ENCODE measurements at places on chromosomes 11 and 22.

- no peak overlapping the region for H3K4me3 ChIP-seq
- H3K27ac ChIP-seq, result no peak overlapping the region
- no peaks in the 10 kb centered on the region for H3K27me3 ChIP-seq
- no peaks in the 10 kb centered on the region for H3K36me3 ChIP-seq
These were observed 27.4 kb upstream of the GRIA4 start for GRCh38 chr11:105582497-105582896.

DNA sequence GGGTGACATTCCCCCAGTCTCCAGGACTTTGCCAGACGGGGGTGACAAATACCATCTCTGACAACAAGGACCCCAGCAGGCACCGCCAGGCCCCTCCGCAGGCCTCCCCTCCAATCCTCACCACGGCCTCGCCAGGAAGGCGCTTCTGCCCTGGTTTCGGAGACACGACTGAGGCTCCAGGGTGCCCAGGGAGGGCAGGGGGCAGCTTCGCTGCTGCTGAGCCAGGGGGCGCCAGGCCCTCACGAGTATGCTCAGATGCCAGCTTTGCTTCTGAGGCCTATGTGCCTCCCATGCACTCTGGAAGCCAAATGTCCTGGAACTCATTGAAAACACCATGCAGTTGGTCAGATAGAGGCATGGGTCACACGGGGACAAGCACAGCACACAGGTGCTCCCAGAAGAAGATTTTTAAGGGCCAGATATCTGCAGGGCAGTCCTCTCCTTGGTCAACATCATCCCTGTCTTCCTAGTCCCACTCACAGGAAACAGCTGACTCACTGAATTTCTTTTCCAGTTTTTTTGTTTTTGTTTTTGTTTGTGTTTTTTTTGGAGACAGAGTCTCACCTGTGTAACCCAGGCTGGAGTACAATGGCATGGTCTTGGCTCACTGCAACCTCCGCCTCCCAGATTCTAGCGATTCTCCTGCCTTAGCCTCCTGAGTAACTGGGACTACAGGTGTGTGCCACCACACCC is 19.9 kb downstream of the BID start:
- DNase-seq, result no peak
- H3K27me3 ChIP-seq, result no peaks in the 10 kb centered on the region
- no peak overlapping the region for H3K4me3 ChIP-seq
- no peaks in the 10 kb centered on the region for H3K4me1 ChIP-seq
- H3K27ac ChIP-seq, result no peak overlapping the region

DNA sequence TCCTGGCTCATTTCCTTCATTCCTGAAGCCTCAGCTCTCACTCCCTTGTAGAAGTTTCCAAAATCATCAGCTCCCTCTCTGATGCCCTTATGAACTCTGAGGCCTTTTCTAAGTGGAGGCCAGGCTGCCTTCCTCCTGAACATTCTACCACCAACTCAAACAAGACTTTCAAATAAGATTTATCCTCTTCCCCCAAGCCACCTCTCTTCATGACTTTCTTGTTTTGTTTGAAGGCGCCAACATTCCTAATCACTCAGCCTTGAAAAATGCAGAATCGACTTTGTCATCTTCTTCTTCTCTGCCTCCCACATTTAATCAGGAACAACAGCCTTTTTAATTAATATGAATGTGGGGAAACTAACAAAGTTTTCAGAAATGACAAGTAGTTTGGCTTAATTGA is 927.9 kb downstream of the OPCML start:
- no peaks in the 10 kb centered on the region for H3K27me3 ChIP-seq
- no peaks in the 10 kb centered on the region for H3K36me3 ChIP-seq
- H3K4me1 ChIP-seq, result peaks cover 4% of the 10 kb centered on the region
- DNase-seq, result no peak
- no peak overlapping the region for H3K27ac ChIP-seq

GRCh38 chr11:33529461-33529860 is 171.2 kb downstream of the C11orf91 start:
- peaks cover 7% of the 10 kb centered on the region for H3K4me1 ChIP-seq
- no peaks in the 10 kb centered on the region for H3K27me3 ChIP-seq
- no peaks in the 10 kb centered on the region for H3K36me3 ChIP-seq
- H3K27ac ChIP-seq, result no peak overlapping the region
- DNase-seq, result no peak

- H3K4me1 ChIP-seq, result no peaks in the 10 kb centered on the region
- no peak overlapping the region for H3K27ac ChIP-seq
- no peak overlapping the region for H3K4me3 ChIP-seq
- H3K36me3 ChIP-seq, result peaks cover 12% of the 10 kb centered on the region
These were observed 27.9 kb upstream of the KRTAP5-7 start for GRCh38 chr11:71499125-71499524.

- H3K27ac ChIP-seq, result no peak overlapping the region
- H3K4me1 ChIP-seq, result no peaks in the 10 kb centered on the region
These were observed 48.7 kb downstream of the SMIM38 start for GRCh38 chr11:69204246-69204940.

DNA sequence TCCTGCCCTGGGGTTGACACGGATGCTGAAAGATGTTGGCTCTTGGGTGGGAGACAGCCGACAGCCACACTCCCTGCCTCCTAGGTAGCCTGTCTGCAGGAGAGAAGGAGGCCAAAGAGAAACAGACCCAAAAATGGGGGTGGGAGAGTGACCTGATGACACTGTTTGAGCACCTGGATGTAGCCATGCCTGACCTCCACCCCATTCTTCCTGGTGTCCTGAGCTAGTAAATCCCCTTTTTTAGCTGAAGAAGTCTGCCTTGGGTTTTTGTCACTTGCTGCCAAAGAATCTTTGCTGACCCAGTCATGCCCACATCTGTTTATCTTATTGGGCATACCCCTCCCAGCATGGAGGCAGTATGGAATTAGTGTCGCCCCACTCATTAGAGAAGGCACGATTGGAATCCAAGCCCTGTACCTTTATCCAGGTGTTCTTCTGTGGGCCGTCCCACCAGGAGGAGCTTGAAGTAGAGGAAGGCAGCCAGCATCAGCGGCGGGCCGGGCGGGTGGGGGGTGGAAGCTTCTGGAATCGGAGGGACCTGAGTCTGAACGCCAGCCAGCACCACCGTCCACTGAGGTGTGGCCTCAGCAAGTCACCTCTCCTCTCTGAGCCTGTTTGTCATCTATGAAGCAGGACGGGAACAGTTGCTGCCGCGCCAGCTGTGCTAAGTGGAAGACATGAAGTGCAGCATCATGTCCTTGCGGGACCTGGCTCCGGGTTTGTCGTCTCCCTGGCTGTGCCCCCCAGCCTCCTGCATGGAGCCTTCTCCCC is 37.8 kb downstream of the IGHMBP2 start:
- peak; percentile 47 for DNase-seq
- H3K4me3 ChIP-seq, result no peak overlapping the region
- no peaks in the 10 kb centered on the region for H3K27me3 ChIP-seq
- H3K4me1 ChIP-seq, result no peaks in the 10 kb centered on the region

DNA sequence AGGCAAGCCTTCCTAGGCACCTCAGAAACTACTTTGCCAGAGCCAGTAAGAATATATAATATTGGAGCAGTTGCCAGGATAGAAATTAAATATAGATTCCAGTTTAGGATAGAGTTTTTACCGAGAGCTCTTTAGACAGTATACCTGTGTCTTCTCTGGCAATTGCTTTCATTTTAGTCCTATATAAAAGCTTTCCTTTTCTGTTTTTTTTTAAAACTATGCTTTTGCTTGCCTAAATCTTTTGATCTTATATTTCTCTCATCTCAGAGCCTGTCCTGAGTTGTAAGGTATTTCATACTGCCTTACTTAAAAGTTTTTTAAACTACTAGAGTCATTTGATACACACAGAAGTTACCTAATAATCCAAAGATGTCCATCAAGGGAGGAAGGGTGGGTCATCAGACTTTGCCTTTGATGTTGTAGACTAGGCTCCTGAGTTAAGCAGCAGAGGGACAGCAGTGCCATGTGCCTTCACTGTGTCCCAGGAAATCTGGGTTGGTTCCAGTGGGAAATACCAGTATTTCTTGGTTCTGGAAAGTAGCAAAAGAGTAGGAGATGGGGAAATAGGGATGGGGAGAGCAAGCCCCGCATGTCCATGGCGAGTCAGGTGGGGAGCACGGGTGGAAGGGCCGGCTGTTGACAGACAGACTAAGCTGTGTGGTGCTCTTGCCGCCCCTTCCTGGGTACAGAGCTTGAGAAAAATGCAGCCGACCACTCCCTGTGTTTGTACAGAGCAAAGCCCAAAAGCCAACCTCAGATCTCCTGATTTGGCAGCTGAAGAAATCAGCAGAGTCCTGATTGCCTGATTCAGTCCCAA is 11.2 kb downstream of the MCAM start:
- DNase-seq, result no peak
- no peak overlapping the region for H3K27ac ChIP-seq
- no peaks in the 10 kb centered on the region for H3K4me1 ChIP-seq
- H3K36me3 ChIP-seq, result peaks cover 35% of the 10 kb centered on the region
- H3K27me3 ChIP-seq, result no peaks in the 10 kb centered on the region

- DNase-seq, result no peak
- H3K27ac ChIP-seq, result no peak overlapping the region
- no peak overlapping the region for H3K4me3 ChIP-seq
- no peaks in the 10 kb centered on the region for H3K36me3 ChIP-seq
- no peaks in the 10 kb centered on the region for H3K4me1 ChIP-seq
These were observed 47.9 kb upstream of the SNX19 start for GRCh38 chr11:130964058-130964792.

GRCh38 chr11:47257517-47258316 is at the start of gene NR1H3:
Gene NR1H3, plus strand, starts transcription at chr11:47257996. Its CDS starts 1,221 bp downstream, at chr11:47259217.
- H3K27me3 ChIP-seq, result no peaks in the 10 kb centered on the region
- peak within 1 kb of the TSS; percentile 24 for H3K27ac ChIP-seq
- H3K4me3 ChIP-seq, result no peak within 1 kb of the TSS
- DNase-seq, result no peak
- peaks cover 5% of the 10 kb centered on the region for H3K4me1 ChIP-seq
- no peaks in the 10 kb centered on the region for H3K36me3 ChIP-seq

DNA sequence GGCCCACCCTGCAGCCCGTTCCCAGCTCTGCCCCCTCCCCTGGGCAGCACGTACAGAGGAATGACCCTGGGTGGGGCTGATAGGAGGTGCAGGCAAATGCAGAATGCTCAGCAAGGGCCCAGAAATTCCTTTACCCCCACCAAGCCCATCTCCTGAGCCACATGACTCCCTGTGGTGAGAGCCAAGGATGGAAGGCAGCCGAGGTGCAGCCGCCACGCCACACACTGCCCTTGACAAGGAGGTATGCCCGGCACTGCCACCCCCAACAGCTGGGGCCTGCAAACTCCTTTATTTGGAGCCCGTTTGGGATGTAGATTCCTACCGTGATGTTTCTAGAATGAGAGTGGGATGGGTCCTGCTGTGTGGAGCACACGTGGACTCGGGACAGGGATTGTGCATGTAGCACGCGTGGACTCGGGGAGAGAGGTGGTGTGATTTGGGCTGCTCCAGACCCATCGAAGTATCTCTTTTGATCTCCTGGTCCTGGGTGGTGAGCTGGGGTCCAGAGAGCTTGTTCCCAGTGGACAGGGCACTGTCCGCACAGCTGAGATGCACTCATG is 12.9 kb downstream of the GTSE1 start:
- no peaks in the 10 kb centered on the region for H3K27me3 ChIP-seq
- peaks cover 71% of the 10 kb centered on the region for H3K36me3 ChIP-seq
- H3K4me3 ChIP-seq, result no peak overlapping the region
- no peaks in the 10 kb centered on the region for H3K4me1 ChIP-seq
- no peak for DNase-seq

DNA sequence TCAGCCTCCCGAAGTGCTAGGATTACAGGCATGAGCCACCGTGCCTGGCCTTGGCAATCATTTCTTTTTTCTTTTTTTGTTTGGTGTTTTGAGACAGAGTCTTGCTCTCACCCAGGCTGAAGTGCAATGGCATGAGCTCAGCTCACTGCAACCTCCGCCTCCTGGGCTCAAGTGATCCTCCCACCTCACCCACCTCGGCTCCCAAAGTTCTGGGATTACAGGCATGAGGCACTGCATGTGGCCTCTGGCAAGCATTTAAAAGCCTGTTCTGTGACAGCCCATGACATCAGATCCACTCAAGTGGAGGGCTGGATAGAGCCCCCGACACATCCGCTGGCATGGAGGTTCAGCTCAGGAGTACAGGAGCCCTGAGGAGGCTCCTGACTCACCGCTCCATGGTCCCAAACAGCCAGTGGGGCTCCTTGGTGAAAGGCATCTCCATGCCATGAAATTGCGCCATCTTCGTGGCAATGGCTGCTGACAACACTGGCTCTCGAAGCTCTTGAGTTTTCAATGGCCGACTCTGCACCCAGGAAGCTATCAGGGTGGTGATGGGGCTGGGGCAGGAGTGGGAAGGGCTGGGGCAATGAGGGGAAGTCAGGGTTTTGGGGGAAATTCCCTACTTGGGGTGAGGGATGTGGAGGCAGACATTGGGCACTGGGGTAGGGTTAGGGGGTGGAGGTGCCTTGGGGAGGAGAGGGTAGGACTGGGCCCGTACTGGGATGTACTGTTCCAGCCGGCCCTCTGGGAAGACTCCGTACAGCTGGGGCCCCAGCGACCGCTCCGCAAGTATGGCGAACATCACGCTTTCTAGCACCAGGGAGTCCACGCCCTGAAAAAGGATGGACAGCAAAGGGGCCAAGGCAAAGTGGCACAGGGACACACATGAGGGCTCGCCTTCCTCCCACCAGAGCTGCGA is 1.4 kb downstream of the CHKB start:
- peak overlapping the region; percentile 69 for H3K27ac ChIP-seq
- H3K4me3 ChIP-seq, result peak overlapping the region; percentile 79
- DNase-seq, result no peak
- H3K36me3 ChIP-seq, result peaks cover 27% of the 10 kb centered on the region

DNA sequence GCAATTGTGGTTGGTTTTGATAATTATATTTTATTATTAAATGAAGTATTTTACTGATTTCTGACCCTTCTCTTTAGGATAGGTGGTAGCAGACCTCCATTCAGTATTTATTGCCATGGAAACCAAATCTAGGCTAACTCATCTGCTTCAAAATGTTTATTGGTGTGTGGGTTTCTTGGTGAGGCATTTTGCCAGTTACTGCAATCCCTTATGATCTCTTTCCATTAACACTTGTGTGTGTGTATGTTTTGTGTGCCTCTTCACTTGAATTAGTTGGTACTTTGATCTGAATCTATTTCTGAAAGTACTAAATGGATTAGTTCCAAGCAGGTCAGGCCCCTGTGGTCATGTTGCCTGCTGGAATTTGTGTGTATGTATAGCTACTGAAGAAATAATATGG is 184.4 kb upstream of the C11orf87 start:
- no peak overlapping the region for H3K4me3 ChIP-seq
- no peak overlapping the region for H3K27ac ChIP-seq
- no peaks in the 10 kb centered on the region for H3K27me3 ChIP-seq
- H3K4me1 ChIP-seq, result no peaks in the 10 kb centered on the region
- no peaks in the 10 kb centered on the region for H3K36me3 ChIP-seq
- DNase-seq, result no peak

GRCh38 chr11:80503990-80504389 is 1063.2 kb upstream of the TENM4 start:
- H3K27me3 ChIP-seq, result no peaks in the 10 kb centered on the region
- H3K27ac ChIP-seq, result no peak overlapping the region
- DNase-seq, result no peak

Data from RWPE2 (cell line).